ENCODE measurements at places on chromosomes 5 and 9.

- no peak for DNase-seq
These were observed 76.8 kb downstream of the ISOC1 start for GRCh38 chr5:129171194-129171944.

GRCh38 chr9:106757514-106757913 is 105.5 kb upstream of the ZNF462 start:
- DNase-seq = no peak

GRCh38 chr5:95884017-95884325 is 61.4 kb upstream of the GLRX start:
- DNase-seq = no peak

DNA sequence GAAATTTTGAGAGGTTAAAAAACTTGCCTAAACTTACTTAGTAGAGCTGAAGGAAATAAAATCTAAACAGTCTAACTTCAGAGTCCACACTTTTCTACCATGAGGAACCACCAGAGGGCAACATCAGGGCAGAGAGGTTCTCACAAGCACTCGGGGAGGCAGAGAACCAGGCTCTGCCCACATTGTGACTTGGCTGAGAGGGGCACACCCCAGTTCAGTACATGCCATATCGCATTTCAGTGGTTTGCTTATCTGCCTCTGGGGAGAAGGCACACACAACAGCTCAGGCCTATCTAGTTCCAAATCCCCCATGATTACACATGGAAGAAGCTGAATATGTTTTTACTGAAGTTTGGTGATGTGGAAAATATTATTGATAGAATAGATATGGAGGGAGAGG is 49.2 kb downstream of the EQTN start:
- no peak for DNase-seq

GRCh38 chr5:154265197-154265773 is 74.8 kb downstream of the GALNT10 start:
- DNase-seq = no peak

DNA sequence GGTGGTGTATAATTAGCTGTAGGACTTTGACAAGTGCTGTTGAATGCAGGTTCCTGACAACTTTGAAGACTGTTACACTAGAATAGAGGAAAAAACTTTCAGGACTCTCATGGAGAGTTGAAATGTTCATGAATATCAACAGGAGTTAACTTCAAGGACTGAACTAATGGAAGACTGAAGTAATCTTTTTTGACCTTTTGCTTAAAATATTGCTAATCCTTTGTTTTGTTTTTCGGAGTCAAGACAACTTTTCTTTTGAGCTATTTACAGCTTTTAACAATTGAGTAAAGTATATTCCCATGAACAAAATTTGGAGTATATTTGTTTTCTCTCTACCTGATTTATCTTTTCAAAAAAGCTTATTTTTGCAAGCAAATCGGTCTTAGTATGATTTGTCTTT is 34.1 kb upstream of the MTMR12 start:
- DNase-seq = no peak

DNA sequence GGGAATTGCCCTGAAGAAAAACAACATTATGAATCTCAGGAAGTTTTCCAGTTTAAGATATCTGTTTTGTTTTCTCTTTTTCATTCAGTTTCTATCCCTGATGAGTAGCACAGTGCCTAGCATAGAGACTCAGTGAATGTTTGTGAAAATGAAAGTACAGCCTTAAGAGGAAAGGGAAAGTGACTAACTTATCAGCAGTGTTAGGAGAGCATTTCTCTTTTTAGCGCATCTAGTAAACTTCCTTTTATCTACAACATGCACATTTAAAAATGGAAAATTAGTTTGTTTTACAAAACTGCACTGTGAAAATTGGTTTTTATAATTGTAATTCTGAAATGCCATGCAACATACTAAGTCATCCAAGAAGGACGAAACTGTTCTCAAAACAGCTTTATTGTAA is 110.8 kb downstream of the SMARCA2 start:
- DNase-seq = no peak

- no peak for DNase-seq
These were observed 117.7 kb downstream of the MARCHF3 start for GRCh38 chr5:126912616-126913200.

GRCh38 chr5:109247986-109248385 is 161.8 kb downstream of the PJA2 start:
- DNase-seq = no peak

- DNase-seq = no peak
These were observed 108.7 kb upstream of the LMX1B start for GRCh38 chr9:126504977-126505455.

- no peak for DNase-seq
These were observed 134.2 kb upstream of the RGMB start for GRCh38 chr5:98639274-98639673.

GRCh38 chr5:119396030-119396664 is 40.3 kb downstream of the TNFAIP8 start:
- no peak for DNase-seq

DNA sequence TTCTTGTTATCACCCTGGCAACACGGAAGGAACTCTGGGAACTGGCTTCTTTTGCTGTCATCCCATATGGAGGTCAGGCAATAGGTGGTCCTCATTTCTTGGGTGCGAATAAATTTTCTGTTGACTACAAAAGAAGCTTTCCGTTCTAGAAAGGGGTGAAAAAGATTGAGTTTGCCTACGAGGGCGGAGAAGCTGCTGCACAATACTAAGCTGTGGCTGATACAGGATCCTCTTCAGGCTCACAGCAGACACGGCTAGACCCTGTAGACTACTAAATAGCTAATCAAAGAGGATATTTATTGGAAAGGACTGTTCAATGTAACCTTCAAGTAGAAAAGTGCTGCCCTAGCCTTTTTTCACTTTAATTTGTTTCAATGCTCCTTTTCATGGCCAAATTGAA is 58.1 kb downstream of the TJP2 start:
- no peak for DNase-seq

- no peak for DNase-seq
These were observed 91.5 kb upstream of the CDKN2B start for GRCh38 chr9:22100626-22101025.

DNA sequence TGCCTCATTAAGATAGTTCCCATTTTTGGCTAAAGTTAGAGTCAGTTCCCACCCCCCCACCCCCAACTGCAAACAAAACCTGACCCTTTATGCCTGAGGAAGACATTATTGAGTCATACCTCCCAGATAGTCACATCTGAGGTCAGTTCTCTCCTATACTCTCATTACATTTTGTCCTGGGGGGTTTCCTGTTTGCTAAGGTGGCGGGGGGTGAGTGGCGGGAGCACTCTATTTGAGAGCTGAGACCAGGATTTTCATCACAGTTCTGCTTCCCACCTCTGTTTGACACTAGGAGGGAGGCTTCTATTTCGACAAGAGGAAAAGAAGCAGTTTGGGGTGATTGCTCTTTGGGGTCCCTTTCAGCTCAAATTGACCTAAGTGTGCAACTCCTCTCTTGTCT is 59.4 kb upstream of the ICE1 start:
- DNase-seq = no peak

DNA sequence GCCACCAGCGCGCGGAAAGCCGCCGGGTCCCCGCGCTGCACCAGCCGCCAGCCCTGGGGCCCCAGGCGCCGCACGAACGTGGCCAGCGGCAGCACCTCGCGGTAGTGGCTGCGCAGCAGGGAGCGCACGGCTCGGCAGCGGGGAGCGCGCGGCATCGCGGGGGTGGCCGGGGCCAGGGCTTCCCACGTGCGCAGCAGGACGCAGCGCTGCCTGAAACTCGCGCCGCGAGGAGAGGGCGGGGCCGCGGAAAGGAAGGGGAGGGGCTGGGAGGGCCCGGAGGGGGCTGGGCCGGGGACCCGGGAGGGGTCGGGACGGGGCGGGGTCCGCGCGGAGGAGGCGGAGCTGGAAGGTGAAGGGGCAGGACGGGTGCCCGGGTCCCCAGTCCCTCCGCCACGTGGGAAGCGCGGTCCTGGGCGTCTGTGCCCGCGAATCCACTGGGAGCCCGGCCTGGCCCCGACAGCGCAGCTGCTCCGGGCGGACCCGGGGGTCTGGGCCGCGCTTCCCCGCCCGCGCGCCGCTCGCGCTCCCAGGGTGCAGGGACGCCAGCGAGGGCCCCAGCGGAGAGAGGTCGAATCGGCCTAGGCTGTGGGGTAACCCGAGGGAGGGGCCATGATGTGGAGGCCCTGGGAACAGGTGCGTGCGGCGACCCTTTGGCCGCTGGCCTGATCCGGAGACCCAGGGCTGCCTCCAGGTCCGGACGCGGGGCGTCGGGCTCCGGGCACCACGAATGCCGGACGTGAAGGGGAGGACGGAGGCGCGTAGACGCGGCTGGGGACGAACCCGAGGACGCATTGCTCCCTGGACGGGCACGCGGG is at the start of gene TERT:
TSS of gene TERT (minus strand) at position 234 of the 815 bp plus-strand sequence. CDS start at position 155, 79 bp downstream.
- DNase-seq = no peak

Measured in brain pericyte (primary cell).